ENCODE measurements at places on chromosomes 12 and 14.

GRCh38 chr12:57616383-57617101, 5.3 kb downstream of the ARHGEF25 start:
- DNase-seq: no peak

DNA sequence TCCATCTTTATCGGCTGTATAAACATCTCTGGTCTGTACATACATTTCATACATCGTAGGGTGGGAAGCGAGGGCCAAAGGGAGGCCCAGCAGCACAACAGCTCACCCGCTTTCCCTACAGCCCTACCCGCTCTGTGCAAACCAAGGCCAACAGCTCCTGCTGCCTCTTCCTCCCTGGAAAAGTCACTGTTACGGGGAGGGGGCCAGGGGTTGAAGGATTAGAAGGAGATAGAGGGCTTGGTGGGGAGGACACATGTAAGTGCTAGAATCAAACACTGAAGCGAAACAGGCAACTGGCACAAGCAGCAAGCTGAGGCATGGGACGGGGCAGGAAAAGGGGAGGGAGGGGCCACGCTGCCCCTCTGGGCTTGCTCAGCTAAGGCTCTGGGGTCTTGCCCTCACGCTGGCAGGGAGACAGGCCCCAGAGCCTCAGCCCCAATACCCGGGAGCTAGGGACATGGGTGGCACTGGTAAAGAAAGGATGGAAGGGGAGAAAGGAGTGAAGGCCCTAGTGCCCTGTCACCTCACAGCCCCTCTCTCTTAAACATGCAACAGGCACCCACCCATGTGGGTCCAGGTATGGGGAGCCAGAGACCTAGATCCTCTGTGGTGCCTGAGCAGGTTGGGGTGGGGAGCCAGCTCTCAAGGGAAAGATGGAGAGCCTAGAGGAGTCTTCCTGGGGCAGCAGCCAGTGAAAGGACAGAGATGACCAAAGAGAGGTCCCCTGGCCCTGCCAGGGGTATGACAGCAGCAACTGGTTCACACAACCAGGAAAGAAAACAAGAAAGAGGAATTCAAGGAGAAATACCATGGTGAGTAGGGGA, 14.4 kb downstream of the SPRYD3 start:
- no peak for DNase-seq

- DNase-seq: peak; percentile 71
Observed at GRCh38 chr14:104687601-104688504, 1.6 kb upstream of the INF2 start.

- DNase-seq: peak; percentile 33
Observed at GRCh38 chr12:46675736-46676135, 150.1 kb downstream of the SLC38A4 start.

GRCh38 chr12:78096909-78097597, 266.4 kb downstream of the NAV3 start:
- DNase-seq: peak; percentile 2

GRCh38 chr12:38664661-38665269, 240.6 kb downstream of the CPNE8 start:
- peak; percentile 29 for DNase-seq

DNA sequence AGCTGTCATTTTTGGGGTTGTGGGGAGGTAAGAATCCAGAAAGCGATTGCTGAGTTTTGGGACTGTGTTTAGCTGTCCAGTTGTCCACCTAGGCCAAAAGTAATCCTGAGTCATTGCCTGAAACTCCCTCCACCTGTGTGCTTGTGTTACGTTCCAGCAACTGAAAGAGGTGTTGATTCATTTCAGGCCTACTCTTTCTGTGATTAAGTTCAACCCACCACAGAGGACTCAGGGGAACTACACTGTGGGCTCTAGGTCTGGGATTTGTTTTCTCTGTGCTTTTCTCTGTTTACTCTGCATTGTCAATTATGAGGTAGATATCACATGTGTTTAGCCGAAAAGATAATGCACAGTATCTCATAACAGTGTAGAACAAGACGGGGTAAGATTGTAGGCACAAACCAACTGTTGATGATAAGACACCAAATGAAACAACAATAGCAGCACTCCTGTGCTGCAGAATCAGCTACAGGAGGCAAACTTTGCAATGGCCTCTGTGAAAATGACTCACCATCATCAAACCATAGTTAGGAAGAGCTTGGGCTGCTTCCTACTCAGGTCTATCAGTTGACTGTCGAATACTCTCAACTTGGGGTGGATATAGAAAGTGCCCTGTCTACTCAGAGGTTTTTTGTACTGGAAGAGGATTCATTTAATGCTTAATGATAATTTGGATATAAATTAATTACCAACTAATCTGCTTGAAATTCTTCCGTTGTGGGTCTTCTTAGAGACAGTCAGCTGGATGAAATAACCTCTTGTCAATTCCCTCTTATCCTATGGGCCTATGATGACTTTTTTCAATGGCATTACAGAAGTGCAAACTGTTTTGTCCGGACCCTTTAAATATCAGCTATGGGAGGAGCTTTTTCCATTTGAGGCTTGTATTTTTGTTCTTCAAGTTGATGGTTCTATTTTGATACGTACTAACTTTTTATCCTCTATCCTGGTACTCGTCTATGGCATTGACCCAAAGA, 385.9 kb downstream of the BMP4 start:
- DNase-seq: no peak

- no peak for DNase-seq
Observed at GRCh38 chr12:15754233-15754632, 35.0 kb downstream of the EPS8 start.

- no peak for DNase-seq
Observed at GRCh38 chr12:76307083-76307482, 41.1 kb downstream of the BBS10 start.

GRCh38 chr12:75933101-75933500, 98.5 kb downstream of the PHLDA1 start:
- peak; percentile 96 for DNase-seq

DNA sequence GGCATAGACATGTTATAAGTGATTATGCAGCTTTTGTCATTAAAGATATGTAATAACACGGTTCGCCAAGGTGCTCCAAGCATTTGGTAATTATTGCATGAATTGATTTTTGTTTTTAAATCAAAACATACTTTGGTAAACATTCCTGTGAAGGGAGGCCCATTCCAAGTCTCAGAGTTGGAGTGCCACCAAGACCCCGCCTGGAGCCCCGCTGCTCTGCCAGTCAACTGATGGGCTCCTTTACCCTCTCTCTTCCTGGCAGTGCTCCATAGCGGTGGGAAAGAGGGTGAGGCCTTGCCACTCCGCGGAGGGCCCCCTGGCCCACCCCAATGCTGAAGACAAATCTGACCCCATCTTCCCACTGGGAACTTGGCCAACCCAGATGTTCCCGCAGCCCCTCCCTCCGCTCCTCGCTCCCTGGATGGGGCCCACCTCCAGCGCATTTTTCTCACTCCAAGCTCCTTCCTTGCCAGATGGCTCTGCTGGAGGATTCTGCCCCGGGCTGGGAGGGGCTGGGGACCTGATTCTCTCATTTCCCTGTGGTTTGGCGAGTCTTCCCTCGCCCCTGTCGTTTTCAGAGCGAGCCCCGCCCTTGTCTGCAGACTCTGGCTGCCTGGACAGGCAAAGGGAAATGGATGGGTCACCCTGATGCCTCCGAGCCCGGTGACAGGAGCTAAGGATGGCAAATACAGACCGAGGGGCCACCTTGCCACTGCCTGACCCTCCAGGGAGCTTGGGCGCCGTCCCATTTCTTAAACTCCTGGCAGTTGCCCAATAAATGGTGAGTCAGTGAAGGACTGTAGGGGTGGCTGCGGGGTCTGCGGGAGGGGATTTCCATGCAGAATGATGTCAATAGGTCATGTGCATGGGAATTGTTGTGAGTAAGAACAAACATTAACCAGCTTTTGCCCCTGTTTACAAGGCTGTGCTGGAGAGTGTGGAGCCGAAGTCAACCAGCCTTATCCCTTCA, 9.2 kb upstream of the PAPLN start:
- peak; percentile 99 for DNase-seq

GRCh38 chr12:126734710-126735109, 1532.3 kb upstream of the TMEM132C start:
- DNase-seq: no peak

GRCh38 chr14:71328183-71328582, 420.9 kb downstream of the PCNX1 start:
- no peak for DNase-seq

GRCh38 chr12:2287151-2287550, 234.4 kb downstream of the CACNA1C start:
- DNase-seq: no peak

GRCh38 chr12:46933947-46934346, 108.2 kb upstream of the SLC38A4 start:
- peak; percentile 68 for DNase-seq

GRCh38 chr12:127628645-127629044, 638.3 kb upstream of the TMEM132C start:
- no peak for DNase-seq

- DNase-seq: no peak
Observed at GRCh38 chr12:116043659-116044535, 233.6 kb downstream of the MED13L start.

DNA sequence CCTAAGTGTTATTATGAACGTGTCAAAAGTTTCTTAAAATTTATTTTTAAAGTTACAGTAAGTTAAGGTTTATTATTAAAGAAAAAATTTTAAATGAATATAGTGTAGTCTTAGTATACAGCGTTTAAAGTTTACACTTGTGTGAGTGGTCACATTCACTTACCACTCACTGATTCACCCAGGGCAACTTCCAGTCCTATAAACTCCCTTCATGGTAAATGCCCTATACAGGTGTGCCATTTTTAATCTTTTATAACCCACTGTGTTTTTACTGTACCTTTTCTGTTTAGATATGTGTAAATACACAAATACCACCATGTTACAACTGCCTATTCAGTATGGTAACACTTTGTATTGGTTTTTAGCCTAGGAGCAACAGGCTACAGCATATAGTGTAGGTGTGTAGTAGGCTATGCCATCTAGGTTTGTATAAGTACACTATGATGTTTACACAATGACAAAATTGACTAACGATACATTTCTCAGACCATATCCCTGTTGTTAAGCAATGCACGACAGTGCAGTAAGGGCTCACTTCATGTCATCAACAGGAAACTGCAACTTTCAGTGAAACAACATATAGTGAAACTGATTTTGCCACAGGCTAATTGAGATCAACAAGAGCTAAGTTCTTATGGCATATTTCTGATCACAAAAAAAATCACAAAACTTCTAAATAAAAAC, 112.0 kb upstream of the TMCC3 start:
- peak; percentile 47 for DNase-seq

All from renal cortical epithelial cell (primary cell).